ENCODE measurements at places on chromosomes 11 and 22.

DNA sequence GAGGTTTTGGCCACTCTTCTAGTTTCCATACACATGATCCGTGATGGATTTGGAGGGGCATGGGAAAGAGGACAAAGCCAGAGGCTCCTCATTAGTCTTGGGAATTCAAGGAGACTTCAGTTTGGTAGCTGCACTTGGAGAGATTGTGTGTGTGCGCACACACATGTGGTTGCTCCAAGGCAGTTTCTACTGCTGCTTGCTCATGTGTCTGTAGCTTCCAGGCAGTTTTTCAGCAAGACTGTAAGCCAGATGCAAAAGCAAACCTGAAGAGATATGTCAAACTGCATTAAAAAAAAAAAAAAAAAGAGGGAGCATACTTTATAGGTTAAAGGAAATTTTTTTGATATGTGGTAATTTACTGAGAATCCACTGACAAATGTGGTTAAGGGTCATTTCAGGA is 95.7 kb downstream of the OSBP2 start:
- DNase-seq = no peak

DNA sequence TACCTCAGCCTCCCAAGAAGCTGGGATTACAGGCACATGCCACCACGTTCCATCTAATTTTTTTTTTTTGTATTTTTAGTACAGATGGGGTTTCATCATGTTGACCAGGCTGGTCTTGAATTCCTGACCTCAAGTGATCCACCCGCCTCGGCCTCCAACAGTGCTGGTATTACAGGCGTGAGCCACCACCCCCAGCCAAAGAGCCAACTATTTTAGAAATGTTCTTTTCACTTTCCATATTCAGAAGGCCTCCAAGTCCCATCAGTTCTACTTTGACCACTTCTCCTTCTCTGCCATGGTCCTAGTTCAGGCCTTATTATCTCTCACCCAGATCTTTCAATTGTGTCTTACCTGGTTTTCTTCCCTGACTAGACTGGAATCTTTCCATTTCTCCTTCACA is 48.2 kb downstream of the CCDC83 start:
- DNase-seq = no peak

DNA sequence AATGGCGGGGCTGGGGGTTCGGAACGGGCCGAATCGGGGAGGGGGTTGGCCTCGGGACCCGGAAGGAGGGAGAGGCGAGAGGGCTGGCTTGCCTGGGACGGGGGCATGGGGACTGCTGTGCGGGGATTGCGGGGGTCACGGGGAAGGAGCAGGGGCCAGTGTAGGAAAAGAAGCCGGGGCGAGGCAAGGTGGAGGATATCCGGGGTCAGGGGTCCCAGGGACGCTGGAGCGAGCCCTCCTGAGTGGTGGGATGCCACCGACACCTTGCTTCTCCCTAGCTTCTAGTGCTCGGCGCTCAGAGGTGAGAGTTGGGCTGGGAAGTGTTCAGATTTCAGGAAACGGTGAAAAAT is 426 bp upstream of the GDPD5 start:
- no peak for DNase-seq

GRCh38 chr11:62508336-62509058 is 38.1 kb downstream of the AHNAK start:
- DNase-seq = peak; percentile 75

GRCh38 chr11:59141673-59142460 is 789 bp upstream of the FAM111A start:
- DNase-seq = no peak

DNA sequence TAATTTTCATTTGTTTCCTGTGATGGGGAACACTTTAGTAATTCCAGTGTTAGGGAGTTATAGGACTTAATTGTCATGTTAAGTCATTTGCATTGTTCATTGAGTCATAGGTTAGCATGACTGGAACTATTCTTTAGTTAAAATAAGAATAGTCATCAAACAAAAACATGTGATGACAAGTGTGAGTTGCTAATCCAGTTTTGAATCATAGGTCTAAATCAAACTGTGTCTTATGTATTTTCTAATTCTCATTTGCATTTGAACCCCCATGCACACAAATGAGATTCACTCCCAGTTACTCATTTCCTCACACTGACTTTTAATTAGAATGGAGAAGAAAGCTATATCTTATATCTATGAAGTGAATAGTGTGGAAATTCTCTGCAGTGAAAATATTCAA is 405.6 kb downstream of the LRRC4C start:
- DNase-seq = no peak

- no peak for DNase-seq
Measured at GRCh38 chr11:59368238-59369022, 9.7 kb downstream of the OR5AN1 start.

DNA sequence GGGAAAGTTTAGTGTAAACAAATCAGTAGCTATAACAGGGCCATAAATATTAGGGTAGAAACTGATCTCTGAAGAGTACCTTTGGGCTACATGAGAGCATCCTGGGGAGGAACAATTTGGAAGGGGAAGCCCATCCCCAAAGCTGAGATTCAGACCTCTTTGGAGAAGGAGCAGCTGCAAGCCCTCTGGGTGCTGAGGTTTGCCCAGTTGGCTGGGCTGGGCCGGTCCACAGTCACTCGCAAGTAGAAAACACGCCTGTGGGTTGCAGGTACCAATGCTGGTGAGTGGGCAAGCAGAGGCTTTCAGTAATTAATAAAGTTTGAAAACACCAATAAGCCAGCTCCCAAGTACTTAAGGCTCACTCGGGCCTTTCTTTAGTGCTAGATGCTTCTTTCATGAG is 124.5 kb downstream of the ARHGAP8 start:
- peak; percentile 4 for DNase-seq

GRCh38 chr11:125223901-125224361 is 59.4 kb downstream of the PKNOX2 start:
- no peak for DNase-seq

DNA sequence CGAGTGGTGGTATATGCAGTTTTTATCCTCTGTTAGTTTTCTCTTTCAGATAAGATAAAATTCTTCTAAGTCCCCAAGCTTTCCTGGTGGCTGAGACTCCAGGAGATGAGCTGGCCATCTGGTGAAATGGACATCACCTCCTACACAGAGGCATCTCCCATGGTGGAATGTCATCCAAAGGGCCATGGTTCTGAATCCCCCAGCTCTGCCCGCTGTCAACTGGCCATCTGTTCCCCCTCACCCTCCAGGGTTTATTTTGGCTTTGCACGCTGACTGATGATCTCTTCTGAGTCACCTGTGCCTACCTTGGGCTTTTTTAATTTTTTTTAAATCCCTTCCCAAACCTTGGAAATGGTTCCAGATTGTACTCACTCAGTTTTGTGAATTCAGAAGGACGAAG is 142.2 kb downstream of the HIPK3 start:
- no peak for DNase-seq

DNA sequence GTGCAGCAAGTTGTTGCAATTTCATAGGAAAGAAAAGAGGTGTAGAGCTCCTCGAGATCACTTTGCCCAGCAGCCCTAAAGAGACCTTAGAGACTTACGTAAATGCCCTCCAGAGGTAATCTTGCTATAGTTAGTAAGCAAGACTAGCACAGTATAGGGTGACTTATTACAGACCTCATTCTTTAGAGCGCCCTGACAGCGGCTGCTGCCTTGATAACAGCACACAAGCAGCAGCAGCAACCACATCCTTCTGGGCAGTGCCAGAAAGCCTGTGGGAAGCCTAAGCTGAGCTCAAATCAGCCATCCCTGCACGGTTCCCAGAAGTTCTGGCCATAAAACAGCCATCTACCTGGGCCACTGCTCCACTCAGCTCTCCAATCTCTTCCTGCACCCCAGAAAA is 22.6 kb upstream of the OR56B1 start:
- DNase-seq = no peak

GRCh38 chr11:12243486-12243885 is 133.1 kb downstream of the MICAL2 start:
- no peak for DNase-seq

Measured in WTC11 (cell line).